ENCODE measurements at places on chromosomes 4 and X.

DNA sequence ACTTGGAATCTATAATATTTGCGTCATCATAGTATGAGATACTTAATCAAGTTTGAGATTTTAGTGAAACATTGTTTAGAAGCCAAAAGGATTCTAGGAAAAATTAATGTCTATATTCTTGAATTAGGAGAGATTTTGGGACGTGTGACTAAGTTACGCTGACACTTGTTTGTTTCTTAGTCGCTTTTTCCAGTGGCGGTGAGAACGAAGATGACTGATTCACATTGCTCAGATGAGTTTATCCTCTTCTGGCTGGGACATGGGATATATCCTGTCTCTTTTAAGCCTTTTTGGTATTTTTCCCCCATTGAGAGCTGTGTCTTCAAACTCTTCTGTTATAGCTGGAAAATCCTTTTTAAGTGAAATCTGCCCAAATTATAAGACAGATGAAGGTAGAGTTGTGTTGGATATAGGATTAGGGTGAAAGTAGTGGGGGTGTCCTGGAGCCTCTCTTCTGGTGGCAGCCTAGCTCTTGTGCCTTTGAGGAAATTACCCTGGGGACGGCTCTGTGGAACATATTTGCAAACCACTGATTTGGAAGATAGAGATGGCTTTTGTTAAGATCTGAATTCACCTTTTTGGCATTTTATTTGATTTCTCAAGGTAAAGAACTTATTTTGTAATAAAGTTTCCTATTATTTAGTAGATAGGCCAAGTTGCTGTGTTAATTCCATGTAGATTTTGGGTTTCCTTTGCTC, 49.7 kb downstream of the HTT start:
- no peak for DNase-seq

DNA sequence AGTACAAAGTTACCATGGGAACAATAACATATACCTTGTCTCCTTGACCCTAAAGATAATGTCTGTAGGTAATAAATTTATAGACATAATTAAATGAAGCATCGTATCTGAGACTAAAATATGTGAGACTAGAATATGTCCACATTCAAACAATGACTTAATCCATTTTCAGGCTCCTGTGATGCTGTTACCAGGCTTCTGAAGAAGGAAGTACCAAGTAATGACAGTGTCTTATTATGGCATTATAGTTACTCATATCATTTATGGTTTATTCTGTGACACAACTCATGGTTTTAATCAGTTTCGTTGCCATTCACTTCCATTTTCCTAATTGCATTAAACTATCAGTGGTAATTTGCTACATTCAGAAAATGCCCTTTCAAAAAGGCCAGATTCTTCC, 100.6 kb upstream of the GPM6B start:
- DNase-seq: no peak

GRCh38 chr4:75370576-75370975, 143.6 kb downstream of the RCHY1 start:
- DNase-seq: no peak

DNA sequence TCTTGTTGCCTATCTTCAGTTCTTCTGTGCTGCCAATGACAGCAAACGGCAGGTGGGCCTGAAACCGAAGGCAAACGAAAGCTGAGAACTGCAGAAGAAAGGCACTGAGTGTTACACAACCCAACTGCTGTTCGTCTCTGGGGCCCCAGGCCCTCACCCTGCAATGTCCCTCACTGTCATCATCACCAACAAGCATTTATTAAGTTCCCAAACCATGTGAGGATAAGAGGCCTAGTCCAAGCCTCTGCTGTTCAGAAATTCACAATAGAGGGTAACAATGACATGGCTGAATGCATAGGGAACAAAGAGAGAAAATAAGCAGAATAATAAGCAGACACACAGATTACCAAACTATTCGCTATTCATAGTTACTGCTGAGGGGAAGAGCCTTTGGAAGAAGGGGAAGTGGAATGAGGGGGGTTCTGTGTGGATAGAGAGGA, 34.5 kb upstream of the NKRF start:
- no peak for DNase-seq

DNA sequence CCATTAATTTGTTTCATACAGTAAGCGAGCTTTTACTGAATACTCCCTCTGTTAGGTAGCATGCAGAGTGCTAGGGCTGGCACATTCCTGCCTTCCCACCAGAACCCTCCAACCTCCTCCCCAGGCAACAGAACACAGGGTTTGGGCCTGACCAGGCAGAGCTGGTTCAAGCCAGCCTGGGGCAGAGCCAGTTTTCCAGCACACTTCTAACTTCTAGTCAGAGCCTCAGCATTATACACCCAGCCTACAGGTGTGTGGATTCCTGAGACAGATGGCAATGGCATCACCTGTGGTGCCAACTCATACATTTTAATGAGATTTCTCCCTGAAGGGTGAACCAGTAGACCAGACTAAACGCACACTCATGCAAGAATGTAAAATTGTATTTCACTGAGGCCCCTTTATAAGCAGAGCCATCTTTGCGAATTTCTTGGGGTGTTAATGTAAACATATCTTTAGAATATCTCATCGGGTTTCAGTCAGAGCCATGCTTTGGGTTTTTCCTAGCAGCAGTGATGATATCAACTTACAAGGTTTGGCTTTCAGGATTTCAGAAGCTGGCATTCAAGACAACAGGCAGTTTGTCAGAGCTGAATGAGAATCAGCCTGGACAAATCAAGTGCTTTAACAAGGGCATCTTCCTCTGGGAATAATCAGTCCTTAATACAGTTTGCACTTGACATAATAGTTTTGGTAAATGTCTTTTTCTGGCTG, 92.0 kb downstream of the GATB start:
- no peak for DNase-seq

DNA sequence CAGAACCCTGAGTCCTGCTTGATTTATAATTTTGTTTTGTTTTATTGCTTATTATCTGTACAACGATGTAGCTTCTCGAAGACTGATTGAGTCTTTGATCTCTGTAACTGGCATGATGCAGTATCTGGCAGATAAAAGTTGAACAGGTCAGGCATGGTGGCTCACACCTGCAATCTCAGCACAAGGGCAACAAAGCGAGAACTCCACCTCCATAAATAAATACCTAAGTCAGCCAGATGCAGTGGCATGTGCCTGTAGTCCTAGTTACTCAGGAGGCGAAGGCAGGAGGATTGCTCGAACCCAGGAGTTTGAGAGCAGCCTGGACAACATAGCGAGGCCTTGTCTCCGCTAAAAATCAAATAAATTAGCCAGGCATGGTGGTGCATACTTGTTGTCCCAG, 15.7 kb upstream of the WDR19 start:
- DNase-seq: no peak

DNA sequence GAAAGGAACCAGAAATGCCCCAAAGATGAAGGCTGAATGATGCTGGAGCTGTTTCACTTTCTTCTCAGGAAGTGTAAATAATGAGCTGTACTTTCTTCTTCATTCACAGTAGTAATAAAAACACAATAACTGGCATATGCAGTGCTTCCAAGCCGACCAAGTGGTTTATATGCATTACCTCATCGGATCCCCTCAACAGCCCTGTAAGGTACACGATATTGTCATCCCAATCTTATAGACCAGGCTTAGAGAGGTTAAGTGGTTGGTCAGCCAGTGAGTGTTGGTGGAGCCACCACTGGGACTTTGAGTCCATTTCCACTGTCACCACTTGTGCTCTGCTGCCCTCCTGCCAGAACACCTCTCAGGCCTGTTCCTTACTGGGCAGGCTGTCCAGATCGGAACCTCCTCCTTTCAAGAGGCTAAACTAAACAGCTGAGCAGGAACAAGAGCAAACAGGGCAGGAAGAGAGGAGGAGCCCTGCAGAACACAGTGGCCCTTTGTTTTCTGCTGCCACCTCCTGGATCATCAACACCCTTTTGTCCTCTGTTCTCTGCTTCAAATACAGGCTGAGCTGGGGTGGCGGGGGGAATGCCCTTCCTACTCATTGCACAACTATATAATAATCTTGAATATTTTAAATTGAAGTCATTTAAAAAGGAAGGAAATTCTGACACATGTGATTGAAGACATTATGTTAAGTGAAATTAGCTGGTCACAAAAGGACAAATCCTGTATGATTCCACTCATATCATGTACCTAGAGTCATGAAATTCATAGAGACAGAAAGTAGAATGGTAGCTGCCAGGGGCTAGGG, 112.5 kb upstream of the ATP6AP2 start:
- no peak for DNase-seq

- no peak for DNase-seq
These were observed 97.2 kb downstream of the GUCY2F start for GRCh38 chrX:109384699-109385098.

DNA sequence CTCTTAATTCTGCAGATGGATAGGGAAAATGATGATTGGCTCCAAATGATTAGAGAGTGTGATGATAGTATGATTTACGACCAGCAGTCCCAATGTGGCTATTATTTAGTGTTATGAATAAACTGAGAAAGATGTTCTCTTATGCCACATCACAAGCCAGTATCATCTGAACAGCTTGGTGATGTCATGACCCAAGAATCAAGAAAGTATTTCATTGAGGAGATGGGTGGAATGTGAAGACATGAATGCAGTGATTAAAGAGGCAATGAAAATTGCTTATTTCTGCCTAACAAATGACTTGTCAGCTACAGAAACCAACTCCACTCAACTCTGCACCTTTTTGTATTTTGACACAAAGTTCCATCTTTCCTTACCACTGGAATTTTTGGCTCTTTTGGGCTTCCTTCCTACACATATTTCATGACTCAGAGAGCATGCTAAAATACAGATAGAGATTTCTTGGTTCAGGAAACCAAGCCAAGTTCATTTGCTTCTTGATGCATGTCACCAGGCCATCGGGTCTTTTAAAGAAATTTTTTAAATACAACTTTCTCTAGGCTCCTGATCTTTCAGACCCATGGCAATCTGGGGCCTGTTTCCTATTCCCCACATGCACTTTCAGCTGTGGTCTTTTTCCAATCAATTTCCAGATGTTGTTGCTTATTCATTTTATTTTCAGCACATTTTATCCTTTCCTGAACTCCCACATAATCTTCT, 174.2 kb downstream of the HHIP start:
- no peak for DNase-seq

DNA sequence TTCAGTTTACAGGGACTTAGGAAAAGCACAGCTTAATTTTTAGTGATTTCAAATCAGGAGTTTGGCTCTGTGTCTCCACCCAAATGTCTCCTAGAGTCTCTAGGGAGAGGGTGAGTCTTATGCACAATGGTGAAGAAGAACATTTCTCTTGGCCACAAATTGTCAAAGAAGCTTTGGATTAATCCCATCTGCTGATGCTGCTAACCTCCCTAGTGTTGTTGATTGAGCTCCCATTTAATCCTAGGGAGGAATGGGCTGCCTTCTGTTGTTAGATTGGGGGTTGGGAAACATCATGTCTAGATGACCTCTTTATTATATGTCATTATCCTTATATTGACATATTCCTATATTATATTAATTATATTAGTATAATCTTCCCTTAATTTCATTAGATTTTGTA, 50.0 kb upstream of the PASD1 start:
- no peak for DNase-seq

DNA sequence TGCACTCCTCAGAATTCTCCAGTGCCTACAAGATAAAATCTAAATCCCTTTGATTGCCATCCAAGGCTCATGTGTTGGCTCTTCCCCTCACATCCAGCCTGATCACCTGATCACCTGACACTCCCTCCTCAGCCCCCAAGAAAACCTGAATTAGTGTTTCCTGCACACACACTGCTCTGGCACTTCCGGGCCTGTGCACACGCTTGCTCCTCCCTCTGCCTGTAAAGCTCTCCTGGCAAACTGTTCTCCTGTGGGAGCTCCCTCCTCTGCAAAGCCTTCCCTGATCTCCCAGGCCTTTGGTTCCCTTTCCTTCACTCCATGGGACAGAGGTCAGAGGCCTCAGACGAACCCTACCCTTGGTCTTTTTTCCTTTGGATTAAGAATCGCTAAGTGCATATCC, 19.9 kb downstream of the PHKA2 start:
- DNase-seq: no peak

DNA sequence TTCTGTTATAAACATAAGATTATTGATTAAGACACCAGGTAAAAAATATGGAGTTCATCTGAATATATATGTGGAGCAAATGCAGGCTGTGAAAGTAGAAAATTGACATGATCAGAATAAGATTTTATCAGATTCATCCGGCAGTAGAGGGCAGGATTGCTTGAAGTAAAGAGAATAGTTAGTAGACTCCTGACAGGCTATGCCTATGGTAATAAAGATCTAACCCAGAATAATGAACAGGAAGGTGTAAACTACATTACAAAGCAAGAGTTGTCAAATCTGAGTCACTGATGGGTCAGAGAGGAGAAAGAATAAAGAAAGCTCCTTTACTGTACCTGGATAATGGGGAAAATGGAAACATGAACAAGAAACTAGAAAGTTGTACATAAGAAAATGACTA, 20.8 kb upstream of the TMEM184C start:
- no peak for DNase-seq

- DNase-seq: no peak
These were observed 109.7 kb downstream of the ELOVL6 start for GRCh38 chr4:110088670-110089069.

- no peak for DNase-seq
These were observed 25.5 kb downstream of the MID2 start for GRCh38 chrX:107851215-107851614.

DNA sequence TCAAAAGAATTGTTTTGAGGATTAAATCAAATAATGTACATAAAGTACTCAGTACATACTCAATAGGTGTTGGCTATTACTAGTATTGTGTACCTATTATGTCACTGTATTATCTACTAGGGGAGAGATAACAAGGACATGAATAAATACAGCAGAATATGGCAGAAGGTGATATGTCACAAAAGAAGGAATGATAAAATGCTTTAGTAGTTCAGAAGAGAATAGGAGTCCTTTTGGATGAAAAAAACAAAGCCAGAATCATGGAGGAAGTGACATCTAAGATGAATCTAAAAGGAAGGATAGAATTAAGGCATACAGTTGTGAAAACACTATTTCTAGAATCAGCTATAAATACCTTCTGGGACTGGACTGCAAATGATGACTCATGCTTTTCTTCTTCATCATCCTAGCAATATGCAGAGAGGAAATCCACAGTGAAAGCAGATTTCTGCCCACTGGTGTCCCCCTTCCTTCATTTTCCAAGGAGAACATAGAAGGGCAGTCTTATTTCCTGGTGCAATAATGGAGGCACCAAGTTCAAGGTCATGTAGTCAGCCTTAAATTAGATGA, 98.7 kb downstream of the GLUD2 start:
- DNase-seq: no peak
